Activated CD4-positive, CD25-positive, alpha-beta regulatory T cell (primary cell): ENCODE measurements at places on chromosomes 16 and 17.

GRCh38 chr16:67268136-67268579 is 11.2 kb upstream of the PLEKHG4 start:
- no peak for DNase-seq

DNA sequence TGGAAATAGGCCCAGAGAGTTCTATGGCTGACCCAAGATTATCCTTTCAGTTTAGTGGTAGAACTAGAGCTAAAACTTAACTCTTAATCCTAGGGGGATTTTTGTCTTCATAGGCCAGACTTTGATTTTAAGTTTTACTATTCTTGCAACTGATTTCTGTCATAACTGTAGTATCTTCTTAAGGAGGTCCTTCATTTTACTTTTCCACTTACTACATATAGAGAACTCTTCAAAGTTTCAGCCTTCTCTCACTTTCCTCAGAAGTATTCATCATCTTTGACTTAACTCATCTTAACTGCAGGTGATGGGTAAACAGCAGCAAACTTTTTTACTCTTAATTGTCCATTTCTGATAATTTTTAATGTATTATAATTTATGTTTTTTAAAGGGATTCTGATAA is 23.4 kb downstream of the RBBP6 start:
- no peak for DNase-seq

DNA sequence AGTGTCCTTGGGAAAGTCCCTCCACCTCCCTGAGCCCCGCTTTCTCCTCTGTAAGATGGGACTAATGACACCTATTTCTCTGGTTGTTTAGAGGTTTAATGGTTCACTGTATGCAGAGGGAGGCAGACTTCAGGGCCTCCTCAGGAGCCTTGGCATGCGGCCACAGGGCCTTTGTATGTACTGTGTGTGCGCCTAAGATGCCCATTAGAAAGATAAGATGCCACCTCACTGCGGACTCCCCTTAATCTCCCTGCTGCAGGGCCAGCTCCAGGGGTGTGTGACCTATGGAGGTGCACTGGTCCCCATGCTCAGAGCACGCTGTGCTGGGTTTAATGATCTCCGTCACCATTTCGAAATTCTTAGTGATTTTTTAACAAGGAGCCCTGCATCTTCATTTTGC is 59.3 kb downstream of the TMEM235 start:
- DNase-seq, result no peak

DNA sequence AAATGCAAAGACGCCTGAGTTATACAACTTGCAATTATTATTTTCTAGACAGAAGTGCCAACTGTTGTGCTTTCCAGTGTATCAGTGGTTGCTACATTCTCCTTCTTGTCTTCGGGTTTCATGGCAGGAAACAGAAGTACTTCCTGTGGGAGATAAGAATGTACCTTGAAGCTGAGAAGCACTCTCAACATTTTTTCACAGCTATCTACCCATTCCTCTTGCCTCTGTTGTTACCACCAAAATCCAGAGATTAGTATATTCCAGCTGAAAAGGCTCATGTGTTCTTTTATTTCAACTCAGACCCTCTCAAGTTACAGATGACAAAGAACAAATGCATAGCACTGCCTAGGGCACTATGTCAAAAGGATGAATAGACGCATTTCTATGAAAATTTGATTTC is 4.8 kb upstream of the ADAT1 start:
- DNase-seq, result no peak

- no peak for DNase-seq
Observed at GRCh38 chr16:7839568-7839967, 506.9 kb downstream of the RBFOX1 start.

DNA sequence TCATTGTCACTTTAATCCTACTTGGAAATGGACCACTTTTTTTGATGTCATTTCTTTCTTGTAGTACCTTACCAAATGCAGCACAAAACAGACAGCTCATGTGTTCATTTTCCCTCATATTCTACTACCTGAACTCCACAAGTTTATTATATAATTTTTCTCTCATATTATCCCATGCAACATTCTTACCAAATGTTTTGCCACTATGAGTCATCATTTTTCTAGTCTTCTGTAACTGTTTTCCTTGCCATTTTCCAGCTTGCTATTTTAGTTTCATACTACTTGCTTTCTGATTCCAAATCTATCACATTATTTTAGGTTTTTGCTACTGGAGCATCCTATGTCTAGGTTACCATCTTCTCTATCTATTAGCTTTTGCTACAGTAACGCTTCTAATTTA is 332.7 kb downstream of the ZFHX3 start:
- DNase-seq, result no peak

DNA sequence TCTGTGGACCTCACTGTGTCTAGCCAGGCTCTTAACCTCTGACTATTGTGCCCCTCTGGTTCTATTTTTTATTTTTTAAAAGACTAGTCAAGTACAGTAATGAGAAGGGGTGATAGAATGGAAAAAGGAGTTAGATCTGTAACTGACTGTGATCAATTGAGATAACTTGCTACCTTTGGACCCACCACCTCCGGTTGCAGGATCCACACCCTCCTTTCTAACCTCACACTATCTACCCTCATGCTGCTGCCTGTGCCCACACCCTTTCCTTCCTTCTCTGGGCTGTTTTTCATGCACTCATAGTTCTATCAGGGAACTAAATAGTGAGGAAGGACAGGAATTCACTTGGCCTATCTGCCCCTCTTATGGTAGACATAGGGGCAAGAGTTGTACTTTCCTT is 172.3 kb downstream of the KATNIP start:
- no peak for DNase-seq

- DNase-seq, result no peak
Observed at GRCh38 chr17:70517816-70518215, 348.5 kb downstream of the KCNJ2 start.

- DNase-seq, result no peak
Observed at GRCh38 chr16:85436636-85437165, 176.4 kb upstream of the GSE1 start.
